ENCODE measurements at places on chromosomes 2 and 18.
A peak's percentile ranks its signal among the peaks of the same experiment; 100 is the strongest.

GRCh38 chr2:86020984-86021383 is 84.7 kb downstream of the POLR1A start:
- DNase-seq, result peak; percentile 73

DNA sequence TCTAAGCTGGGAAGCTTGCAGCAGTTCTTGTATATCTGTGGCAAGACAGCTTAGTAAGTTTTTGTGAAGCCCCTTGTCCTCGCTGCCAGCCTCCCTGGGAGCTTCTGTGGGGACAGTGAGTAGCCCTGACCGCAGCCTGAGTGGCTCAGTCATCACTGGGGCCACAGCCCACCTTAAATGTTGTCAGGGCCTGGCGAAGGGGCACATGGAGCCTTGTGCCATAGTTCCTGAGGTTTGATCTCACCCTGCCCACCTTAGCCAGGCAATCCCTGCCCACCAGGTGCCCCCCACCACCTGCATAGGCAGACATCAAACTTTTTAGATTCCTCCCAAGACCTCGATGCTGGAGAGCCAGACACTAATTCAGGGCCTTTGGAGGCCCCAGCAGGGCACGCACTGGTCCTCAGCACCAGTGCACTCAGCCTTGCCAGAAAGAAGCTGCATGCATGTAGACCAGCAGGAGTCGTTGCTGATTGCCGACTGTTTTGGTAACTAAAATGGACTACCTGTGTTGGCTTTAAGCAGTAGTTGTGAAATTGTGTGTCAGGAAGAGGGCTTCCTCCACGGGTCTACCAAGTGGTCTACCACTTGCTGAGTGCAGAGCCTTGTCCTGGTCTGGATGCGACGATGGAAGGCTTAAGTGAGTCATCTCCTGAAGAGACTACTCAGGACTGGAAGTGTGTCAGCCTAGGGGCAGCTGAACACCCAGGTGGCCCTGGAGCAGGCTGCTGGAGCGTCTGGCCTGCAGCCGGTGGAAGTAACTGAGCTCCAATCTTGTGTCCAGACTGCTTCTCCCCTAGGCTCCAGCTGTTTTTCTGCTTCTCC is 233.1 kb downstream of the SEPTIN10 start:
- no peak for DNase-seq

DNA sequence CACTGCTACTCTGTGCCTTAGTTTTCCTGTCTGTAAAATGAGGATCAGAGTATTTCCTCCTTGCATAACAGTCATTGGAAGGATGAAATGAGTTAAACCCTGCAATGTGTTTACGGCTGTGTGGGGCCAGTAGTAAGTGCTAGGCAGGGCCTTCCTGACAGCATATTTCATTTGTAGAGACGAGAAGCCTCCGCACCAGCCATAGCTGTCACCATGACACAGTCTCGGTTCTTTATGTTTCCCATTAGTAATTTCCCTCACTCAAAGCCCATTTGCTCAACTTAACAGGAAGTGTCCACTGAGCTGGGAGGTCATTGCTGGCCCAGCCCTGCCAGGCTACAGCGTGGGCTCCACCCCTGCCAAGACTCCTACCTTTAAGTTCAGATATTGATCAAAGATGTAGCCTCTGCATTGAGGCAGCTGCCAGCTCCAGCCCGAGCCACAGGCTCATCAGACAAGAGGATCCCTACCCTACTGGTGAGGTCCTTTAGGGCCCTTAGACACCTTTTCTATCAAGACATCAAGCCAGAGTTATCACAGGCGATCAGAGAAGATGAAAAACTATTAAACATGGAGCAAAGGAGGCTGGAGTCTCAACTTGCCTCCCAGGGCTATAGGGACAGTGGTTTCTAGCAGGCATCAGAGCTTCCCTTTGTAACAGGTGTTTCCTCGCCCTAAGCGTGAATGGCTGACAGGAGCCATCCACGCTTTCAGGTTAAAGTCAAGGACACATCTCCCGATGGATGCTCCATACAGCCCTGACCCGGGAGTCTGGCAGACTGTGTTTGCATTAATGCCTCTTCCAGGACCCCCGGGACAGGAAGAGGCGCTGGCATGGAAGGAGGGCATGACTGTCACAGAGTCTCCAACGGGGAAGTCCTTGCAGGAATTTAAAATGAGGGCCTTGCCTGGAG is 251.7 kb downstream of the NDUFA10 start:
- DNase-seq, result no peak

DNA sequence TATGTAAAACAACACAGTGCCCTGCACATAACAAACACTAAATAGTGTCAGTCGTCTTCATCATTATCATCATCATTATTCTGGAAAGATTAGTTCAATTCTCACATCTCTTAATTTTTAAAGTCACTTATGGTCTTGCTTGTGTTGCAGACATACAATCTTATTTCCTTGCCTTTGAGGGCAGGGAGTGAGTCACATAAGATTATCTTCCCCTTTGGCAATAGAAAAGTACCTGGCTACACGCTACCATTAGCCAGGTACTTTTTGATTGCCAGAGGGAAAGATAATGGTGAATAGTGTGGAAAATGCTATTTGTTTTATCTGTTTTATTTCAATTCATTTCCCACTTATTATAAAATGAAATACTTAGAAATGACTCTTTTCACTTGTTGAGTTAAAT is 76.6 kb upstream of the RMDN2 start:
- DNase-seq, result no peak

- DNase-seq, result no peak
Measured at GRCh38 chr2:65156041-65156440, 26.1 kb upstream of the RAB1A start.
